ENCODE measurements at places on chromosomes 5 and 9. TPM values are rescaled to one million over a fixed set of nuclear protein-coding genes. Genes with fewer than 3 reads are reported as not detected.

CBY3 gene
- 0.07 TPM for polyA plus RNA-seq

ZNF622 gene
- 19.8 TPM for polyA plus RNA-seq

PKD2L2 gene
- 0.07 TPM for polyA plus RNA-seq

OTP gene
- polyA plus RNA-seq = 0.18 TPM

FLT4 gene
- polyA plus RNA-seq = 3.4 TPM

STKLD1 gene
- polyA plus RNA-seq = 1.5 TPM

PCDHGC3 gene
- polyA plus RNA-seq = 28.7 TPM

- no peak overlapping the region for H3K27ac ChIP-seq
- no peak for DNase-seq
- no peaks in the 10 kb centered on the region for H3K27me3 ChIP-seq
- H3K4me1 ChIP-seq = peaks cover 11% of the 10 kb centered on the region
- H3K36me3 ChIP-seq = no peaks in the 10 kb centered on the region
Observed at GRCh38 chr9:134214766-134215419, 50.5 kb upstream of the RNU6ATAC start.

GRCh38 chr9:16075696-16076095 is 522.9 kb downstream of the CCDC171 start:
- H3K4me3 ChIP-seq = no peak overlapping the region
- H3K4me1 ChIP-seq = peaks cover 1% of the 10 kb centered on the region
- H3K27ac ChIP-seq = no peak overlapping the region
- H3K36me3 ChIP-seq = no peaks in the 10 kb centered on the region
- DNase-seq = no peak

GRCh38 chr5:115100319-115100955 is 69.3 kb downstream of the TRIM36 start:
- no peaks in the 10 kb centered on the region for H3K36me3 ChIP-seq
- no peaks in the 10 kb centered on the region for H3K27me3 ChIP-seq
- H3K27ac ChIP-seq = no peak overlapping the region
- no peak overlapping the region for H3K4me3 ChIP-seq

DNA sequence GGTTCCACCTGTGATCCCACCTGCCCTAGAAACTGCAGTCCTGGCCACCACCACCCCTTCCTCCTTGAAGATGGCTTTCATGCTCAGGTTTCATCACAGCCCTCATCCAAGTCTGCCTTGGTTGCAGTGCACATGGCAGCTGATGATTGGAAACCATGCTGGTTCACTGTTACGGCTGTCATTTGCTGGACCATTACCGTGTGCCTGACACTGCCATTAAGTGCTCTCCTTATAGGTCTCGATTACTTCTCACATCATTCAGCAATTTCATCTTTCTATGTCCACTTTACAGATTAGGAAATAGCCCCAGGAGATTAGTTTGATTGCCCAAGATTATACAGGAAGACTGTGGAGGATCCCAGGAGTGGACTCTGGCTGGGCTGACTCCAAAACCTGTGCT is 123.9 kb downstream of the ICE1 start:
- H3K4me3 ChIP-seq = no peak overlapping the region
- H3K27ac ChIP-seq = no peak overlapping the region

DNA sequence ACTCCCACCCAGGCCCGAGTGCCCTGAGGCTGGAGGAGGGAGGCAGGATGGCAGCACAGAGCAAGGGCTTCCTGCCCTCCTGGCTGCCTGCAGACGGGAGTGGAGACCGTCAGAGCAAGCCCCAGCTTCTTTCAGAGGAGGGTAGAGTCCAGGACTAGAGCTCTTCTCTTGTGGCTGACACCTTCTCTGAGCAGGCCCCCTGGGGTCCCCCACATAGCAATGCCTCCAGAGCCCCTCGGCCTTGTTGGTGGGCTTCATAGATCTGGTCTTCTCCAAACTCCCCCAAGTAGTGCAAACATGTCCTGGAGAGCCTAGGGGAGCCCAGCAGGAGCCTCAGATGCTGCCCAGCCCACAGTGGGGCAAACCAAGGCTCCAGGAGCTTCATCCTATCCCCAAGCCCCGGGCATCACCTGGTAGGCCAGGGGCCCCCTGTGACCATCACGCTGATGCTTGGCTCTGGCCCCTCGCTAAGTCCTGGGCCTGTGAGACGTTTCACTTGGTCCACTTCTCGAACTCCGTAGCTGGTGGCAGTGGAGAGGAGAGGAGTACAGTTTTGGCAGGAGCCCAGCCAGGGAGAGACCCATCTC is 2.0 kb downstream of the MZB1 start:
- peaks cover 4% of the 10 kb centered on the region for H3K36me3 ChIP-seq
- H3K4me1 ChIP-seq = peaks cover 45% of the 10 kb centered on the region
- H3K4me3 ChIP-seq = peak overlapping the region; percentile 72
- H3K27me3 ChIP-seq = peaks cover 7% of the 10 kb centered on the region

- no peak for DNase-seq
- no peak overlapping the region for H3K4me3 ChIP-seq
- H3K27me3 ChIP-seq = no peaks in the 10 kb centered on the region
- no peak overlapping the region for H3K27ac ChIP-seq
- no peaks in the 10 kb centered on the region for H3K4me1 ChIP-seq
Observed at GRCh38 chr9:76255781-76256455, 138.3 kb downstream of the RFK start.

DNA sequence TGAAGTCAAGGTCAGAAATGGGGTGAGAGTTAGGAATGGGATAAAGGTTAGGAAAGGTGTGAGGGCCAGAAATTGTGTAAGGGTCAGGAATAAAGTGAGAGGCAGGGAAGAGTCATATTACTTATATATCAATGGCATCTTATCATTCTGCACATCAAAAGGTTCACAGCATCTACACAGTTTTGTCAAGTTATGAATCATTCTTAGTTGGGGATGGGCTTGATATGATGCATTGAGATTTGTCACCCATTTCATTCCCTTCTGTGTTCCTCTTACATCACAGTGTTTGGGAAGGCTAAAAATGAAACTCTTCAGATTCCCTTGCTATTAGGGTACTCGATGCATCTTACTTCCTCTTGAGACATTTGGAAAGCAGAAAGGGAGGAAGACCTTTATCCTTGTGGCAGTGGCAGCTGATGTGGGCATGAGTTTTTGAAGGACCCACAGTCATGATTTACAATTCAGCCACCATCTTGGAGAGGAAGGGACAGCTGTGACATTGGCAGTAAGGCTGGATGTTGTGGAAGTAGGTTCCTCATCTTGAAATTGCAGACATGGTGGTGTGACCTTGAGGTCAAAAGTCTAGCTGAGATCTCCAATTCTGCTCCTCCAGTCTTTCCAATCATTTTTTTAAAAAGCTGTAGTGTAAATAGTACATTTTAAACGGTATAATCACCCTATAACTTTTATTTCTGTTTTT is 24.2 kb upstream of the NPR3 start:
- DNase-seq = no peak
- H3K4me1 ChIP-seq = no peaks in the 10 kb centered on the region
- H3K27me3 ChIP-seq = no peaks in the 10 kb centered on the region
- no peaks in the 10 kb centered on the region for H3K36me3 ChIP-seq
- H3K27ac ChIP-seq = no peak overlapping the region
- no peak overlapping the region for H3K4me3 ChIP-seq

- H3K27me3 ChIP-seq = no peaks in the 10 kb centered on the region
- no peak overlapping the region for H3K4me3 ChIP-seq
- peaks cover 5% of the 10 kb centered on the region for H3K4me1 ChIP-seq
- DNase-seq = no peak
- no peaks in the 10 kb centered on the region for H3K36me3 ChIP-seq
- H3K27ac ChIP-seq = no peak overlapping the region
Observed at GRCh38 chr9:93258818-93259489, 75.0 kb downstream of the WNK2 start.

- no peaks in the 10 kb centered on the region for H3K36me3 ChIP-seq
- H3K27ac ChIP-seq = no peak overlapping the region
- H3K27me3 ChIP-seq = no peaks in the 10 kb centered on the region
- H3K4me3 ChIP-seq = no peak overlapping the region
Observed at GRCh38 chr9:652914-653313, 188.6 kb upstream of the DMRT1 start.
